ENCODE measurements at places on chromosomes 2 and 18.

- DNase-seq = no peak
Observed at GRCh38 chr2:132419235-132419634, 2.6 kb downstream of the GPR39 start.

- no peak for DNase-seq
Observed at GRCh38 chr18:61982475-61982874, 89.7 kb upstream of the RNF152 start.

GRCh38 chr2:30992781-30993180 is 145.5 kb downstream of the GALNT14 start:
- DNase-seq = no peak

DNA sequence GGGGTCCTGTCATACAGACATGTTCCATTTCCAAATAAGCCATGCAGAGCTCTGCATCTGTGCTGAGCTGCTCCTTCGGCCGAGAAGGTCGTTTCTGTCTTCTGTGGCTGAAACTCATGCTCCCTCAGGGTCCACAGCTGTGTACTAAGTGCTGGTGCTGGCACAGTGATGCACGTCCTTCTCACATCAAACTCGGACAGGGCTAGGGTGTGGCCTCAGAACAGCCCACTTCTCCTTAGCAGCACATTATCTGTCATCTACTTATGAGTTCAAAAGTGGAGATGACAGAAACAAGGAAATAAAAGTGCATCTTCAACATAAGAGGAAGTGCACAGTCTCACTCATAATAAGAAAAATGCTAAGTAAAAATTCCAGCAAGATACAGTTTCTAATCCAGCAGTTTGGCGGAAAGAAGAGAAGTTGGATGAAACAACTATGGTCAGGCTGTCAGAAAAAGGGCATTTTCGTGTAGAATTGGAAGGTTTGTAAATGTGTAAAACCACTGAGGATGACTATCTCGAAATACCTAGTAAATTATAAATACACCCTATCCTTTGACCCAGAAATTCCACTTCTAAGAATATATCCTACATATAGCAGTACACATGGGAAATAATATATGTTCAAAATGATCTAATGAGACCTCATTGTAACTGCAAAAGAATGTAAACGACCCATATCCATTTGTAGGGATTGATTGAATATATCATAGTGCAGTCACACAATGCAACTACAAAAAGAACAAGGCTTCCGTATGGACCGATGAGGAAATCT is 53.7 kb upstream of the APCDD1 start:
- DNase-seq = no peak

DNA sequence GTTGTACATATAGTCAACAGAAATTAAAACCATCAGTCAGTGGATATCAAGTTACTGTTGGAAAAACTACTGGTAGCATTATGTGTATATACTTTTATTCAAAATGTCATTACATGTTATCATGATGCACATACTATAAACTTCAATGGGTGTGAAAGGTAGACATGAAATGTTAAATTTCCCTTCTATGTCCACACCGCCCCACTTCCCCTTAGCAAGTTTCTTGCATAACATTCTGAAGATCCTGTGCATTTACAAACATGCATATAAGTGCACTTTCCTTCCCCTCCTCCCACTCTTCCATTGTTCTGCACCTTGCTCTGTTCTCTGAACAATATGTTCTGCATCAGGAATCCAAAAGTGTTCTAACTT is 16.6 kb upstream of the HK2 start:
- DNase-seq = no peak

- DNase-seq = no peak
Observed at GRCh38 chr2:189952536-189953109, 109.9 kb downstream of the MSTN start.

DNA sequence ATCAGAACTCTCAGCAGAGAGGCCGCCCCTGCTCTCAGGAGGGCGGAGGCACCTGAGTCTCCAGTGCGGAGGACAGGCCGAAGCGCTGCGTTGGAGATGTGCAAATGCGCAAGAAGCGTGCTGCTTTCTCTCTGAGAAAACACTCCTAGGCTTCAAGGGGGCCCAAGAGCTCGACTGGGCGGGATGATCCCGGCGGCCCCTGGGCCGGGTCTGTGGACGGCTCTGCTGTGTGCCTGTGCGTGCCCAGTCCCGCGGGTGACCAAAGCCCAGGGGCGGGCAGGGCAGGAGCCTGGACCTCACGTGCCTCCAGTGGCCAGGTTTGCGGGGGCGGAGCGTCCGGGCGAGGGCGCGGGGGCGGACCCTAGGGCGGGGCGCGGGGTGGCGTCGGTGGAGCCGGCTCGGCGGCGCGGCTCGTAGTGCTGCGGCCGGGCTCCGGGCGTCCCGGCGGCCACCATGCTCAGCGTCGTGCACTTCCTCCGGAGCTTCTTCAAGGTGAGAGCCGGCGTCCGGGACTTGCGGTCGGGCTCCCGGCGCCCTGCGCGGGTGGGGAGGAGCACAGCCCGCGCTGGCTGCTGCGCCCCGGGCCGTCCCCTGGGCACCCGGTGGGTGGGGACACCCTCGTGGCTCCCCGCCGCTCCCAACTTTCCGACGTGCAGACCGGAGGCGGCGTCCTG is at the start of gene ARHGEF4:
Gene ARHGEF4, plus strand, starts transcription at position 414 of the 674 bp plus-strand sequence. Its CDS starts 40 bp downstream, at position 454.
- DNase-seq = no peak

- no peak for DNase-seq
Observed at GRCh38 chr2:239275847-239276831, 124.7 kb downstream of the HDAC4 start.

DNA sequence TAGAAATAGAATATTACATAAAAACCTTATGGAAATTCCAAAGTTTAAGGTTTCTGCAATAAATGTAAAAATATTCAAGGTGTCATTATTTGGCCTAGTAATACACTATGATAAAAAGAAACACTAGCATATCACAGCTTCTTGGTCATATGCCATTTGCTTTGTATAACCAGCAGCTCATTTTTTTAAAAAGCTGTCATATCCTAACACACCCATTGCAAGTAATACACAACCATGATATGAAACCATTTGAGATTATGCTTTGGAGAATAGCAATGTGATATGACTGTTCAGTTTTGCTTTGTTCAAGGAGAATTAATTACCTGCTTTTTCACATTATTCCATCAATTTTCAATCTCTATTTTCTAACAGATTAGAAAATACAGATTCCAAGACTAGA is 149.0 kb downstream of the IKZF2 start:
- DNase-seq = no peak

DNA sequence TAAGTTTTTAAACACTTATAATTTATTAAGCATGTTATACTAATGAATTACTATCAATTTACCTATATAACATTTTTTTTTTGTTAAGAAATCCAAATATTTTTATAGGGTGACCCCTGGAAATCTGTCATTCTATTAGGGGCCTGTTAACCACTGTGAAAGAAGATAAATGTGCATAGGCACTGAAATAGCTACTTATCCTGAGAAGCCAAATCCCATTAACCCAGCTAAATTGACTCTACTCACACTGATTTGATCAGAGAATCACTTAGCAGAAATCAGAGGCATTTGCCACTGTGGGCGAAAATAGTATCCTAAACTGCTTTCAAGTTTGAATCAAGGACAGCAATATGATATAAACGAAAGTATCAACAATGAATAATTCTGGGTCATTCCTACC is 90.0 kb upstream of the GULP1 start:
- no peak for DNase-seq

DNA sequence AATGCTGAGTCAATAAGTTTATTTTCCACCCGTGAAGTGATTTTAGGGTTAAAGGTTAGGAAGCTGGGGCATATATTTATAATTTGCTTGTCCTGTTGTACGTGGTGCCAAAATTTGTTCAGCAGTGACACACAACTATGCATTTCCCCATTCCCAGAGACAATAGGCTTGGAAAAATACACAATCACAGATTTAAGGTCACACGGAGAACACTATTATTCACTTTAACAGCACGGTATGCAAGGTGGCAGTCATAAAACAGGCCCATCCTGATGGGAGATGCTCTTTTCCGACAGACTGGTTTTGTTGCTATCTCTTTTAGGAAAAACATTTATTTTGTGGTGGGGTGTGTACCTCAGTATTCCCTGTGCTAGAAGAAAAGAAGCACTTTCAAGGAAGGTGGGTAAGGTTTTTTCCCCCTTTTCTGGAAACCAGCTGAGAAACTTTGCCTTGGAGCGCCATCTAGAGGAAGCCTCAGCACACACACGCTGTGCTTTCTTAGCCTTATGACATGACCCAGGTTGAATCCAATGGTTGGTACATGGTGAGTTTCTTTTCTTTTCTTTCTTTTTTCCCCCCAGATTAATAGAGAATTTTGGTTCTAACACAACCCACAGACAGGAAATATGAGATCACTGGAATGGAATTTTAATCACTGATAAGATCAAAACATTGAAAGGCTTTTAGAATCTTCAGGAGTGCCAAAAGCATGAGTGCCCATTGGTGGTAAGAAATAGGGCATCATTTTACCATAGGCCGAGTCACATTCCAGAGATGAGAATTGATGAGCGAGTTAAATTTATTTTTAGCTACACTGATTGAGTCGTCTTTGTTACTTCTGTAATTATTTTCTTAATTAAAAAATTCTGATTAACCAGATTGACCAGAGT is 332.1 kb downstream of the AGPS start:
- DNase-seq = no peak

GRCh38 chr2:46564811-46565241 is 85.5 kb downstream of the TMEM247 start:
- no peak for DNase-seq

- peak; percentile 12 for DNase-seq
Observed at GRCh38 chr2:239049421-239050251, 201.8 kb downstream of the TWIST2 start.

GRCh38 chr2:15048000-15048399 is 415.5 kb downstream of the LRATD1 start:
- DNase-seq = no peak

DNA sequence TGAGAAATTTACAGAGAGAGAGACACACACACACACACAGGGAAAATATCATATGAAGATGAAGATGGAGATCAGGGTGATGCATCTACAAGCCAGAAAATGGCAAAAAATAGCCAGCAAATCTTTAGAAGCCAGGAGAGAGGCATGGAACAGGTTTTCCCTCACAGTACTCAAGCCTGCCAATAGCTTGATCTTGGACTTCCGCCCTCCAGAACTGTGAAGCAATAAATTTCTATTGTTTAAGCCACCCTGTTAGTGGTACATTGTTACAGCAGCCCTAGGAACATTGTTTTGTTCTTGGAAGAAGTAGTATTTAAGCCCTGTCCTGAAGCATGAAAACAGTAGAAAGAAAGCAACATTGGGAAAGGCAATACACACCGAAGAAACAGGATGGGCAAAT is 292.0 kb upstream of the LRP1B start:
- DNase-seq = no peak

- peak; percentile 61 for DNase-seq
Observed at GRCh38 chr2:231926180-231926741, at the start of gene NPPC. TSS of gene NPPC (minus strand) at chr2:231926396. CDS start at chr2:231926249, 147 bp downstream.

DNA sequence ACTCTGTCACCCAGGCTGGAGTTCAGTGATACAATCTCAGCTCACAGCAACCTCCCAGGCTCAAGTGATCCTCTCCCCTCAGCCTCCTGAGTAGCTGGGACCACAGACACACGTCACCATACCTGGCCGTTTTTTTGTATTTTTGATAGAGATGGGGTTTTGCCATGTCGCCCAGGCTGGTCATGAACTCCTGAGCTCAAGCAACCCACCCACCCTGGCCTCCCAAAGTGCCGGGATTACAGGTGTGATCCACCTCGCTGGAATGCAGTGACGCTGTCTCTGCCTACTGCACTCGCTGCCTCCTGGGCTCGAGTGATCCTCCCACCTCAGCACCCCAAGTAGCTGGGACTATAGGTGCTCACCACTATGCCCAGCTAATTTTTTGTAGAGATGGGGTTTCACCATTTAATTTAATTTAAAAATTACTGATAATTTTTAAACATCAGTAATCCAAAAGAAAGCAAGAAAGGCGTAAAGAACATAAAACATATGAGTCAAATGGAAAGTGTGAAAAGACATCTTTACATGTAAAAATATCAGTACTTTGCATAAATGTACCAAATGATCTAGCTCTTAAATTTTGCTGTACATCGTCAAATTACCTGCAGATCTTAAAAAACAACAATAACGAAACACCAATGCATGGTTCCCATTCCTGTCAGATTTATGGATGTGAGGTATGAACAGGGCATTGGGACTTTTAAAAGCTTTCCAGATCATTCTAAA is 2.8 kb upstream of the ZNF236 start:
- no peak for DNase-seq

DNA sequence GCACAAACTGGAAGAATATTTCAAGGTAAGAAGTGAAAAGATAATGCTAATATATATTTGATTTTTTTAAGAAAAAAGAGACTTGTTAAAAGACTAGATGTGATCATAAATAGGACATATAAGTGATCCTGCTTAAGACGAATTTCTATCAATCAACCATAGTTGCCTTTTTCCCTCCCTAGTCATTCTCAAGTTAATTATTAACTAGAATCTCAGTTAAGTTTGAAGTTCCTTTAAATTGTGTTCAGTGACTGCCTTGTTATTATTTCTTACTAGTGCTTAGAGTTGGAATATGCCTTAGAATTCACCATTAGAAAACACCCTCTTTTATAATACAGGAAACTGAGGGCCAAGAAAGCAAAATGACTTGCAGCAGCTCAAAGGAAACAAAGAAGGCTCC is 141.5 kb upstream of the SP5 start:
- DNase-seq = no peak

DNA sequence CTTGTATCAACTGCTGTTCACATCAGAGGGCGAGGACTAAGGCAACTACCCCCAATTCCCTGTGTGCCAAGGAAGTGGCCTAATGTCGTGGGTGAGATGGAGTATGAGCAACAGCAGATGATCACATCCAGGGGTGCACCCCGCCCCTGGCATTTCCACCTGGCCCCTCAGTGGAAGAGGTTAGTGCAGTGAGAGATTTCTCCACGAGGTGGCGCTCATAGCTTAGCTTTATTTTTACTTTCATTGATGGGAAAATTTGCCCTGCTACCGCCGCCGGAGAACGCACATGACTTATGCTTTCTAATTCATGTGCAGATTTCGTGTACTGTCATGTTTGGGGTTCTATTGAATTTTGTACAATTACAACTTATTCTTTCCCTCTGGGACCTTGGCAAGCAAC is 470.6 kb upstream of the MEX3C start:
- DNase-seq = no peak

DNA sequence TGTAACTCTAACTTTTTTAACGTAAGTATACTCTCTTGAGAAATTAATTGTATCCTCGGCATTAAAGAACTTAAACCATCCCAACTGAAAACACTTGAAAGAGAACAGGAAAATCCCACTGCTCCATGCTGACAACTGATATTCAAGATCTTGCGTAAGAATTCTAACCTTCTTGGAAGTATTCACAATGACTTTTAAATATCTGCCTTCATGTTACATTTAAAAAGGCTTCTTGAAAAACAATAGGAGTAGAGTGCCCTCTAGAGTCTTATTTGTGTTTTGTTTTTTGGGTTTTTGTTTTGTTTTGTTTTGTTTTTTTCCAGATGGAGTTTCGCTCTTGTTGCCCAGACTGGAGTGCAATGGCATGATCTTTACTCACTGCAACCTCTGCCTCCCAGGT is 65.4 kb upstream of the DNAJC10 start:
- DNase-seq = no peak

DNA sequence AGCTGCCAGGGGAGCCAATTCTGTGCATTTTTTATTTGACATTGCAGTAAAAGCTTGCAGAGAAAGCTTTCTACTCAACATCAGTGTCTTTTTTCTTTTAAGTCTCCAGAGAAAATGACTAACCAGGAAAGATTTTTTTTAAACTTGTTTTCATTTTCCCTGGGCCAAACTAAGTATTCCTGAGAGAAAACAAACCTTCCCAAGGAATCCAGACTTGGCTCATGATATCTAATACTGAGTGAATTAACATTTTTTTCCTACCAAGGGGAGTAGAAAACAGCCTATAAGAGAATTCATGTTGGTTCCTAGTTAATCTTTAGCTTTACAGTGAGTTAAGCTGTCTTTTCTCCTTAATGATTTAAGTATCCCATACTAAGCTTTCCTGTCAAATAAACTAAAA is 46.7 kb downstream of the DAPL1 start:
- no peak for DNase-seq
